ENCODE measurements at places on chromosomes 2 and 18.

DNA sequence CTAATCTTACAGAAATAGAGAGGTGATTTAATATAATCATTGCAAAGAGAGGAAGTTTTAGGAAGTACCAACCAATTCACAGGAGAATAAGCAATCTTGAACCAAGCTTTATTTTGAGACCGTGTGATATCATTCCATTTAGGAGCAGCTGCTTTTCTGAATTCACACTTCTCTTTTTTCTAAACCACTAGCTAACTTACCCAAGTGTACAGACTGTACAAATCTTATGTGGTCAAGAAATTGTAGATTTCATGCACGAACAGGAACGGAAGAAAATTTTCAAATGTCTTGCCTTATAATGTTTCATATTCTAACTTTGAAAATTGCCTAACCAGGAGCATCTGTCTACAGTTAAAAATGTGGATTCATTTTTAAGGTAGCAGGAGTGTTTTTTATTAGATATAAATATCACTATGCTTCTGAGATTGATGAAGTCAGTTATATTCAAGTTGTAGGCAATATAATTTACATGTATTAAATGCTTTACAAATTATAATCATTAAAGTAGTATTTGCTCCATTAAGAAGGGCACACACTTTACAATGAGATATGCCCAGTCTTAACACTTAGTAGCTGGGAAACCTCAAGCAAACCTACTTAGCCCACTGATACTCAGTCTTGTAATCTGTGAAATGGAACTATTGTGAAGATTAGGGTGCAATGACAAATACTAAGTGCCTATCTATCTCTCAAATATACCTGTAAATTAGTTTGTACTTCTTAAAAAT is 302.2 kb upstream of the STON1 start:
- DNase-seq, result no peak

DNA sequence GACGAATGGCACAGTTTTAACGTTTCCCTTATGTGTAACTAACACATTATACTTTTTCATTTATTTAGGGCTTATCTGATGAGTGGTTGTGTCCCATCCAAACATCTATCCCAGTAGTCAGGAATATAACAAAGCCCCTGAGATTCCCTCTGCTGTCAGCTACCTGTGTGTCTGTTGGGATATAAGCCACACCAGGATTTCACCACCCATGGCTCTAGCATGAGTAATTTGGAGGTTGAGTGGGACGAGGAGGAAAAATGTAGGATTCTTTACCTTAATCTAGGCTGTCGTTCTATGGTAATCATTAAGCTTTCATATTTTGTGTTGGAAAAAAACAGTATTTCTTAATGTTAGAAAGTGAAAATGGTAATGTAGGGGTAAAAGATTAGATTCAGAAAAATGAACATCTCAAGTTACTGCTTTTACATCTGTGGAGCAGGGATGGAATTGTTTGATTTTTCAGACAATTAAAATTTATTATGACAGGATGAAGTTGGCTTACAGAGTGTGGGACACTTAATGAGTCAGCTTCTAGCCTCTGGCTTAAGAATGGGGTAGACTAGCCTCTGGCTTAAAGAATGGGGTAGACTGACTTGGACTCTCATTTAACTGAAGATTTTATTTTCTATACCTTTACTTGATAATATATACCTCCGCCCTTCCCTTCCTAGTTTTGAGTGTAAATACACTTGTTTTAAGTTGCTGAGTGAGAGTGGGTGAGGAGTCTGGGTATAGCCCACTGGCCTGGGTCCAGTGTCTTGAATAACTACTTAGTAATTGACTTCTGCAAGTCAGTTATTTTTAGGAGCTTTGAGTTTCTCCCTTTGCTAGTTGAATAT is 88.5 kb upstream of the RANBP2 start:
- DNase-seq, result no peak

DNA sequence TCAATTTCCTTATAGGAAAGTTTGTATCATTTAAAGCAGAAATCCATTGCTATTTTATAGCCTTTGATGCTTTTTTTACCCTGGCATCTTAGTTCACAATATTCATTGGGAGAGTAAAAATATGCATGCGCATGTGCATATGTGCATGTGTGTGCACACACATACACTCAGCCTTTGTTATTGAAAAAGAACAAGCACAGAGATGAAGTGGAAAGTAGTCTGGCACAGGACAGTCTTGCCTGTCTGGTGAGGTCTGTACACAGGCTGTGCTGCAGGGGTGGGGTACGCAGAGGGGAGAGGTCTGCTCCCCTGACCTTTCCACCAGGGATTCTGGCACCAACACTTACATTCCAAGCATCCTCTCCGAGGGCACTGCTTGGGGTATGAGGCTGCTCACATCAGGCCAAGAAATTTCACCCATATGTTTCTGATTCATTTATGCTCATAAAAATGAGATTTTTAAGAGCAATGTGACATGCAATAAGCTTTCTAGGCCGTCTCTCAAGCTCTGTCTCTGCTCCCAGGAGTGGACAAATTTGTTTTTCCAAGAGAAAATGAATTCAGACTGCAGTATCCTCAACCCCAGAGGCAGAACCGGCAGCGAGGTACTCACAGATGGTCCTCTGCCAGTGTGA is 237.2 kb downstream of the INSIG2 start:
- no peak for DNase-seq

- DNase-seq, result no peak
Measured at GRCh38 chr18:44536619-44537018, 144.1 kb upstream of the SETBP1 start.

- DNase-seq, result no peak
Measured at GRCh38 chr2:204550751-204551511, 5.7 kb downstream of the PARD3B start.

DNA sequence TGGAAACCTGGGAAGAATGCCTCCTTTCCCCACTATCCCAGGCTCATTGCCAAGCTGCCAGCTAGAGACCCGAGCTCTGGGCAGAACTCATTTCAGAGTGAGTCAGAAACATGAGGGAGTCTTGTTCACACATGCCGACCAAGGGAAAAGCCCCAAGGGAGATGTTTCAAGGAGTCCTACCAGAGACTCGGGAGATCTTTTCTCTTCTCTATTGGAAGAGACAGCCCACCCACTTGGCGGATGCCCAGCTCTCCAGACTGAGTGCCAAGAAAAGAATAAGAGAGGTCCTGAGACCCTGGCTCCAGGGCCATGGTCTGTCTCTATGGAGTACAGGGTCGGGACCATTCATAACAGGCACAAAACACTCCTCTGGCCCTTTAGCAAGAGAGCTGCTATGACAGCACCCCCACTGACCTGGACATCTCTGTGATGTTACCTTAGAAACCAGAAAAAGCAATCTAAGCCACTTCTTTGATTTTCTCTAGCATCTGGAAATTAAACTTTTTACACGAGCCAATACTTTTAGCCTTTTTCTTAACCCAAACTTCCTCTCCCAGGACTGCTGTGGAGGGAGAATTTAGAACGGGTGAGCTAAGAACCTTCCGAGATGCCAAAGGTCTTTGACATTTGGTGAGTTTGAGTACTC is 18.5 kb upstream of the IGFBP5 start:
- DNase-seq, result no peak

GRCh38 chr18:77733292-77733903 is 483.8 kb downstream of the GALR1 start:
- no peak for DNase-seq

- DNase-seq, result no peak
Measured at GRCh38 chr2:237140689-237141285, 55.1 kb downstream of the COPS8 start.

- no peak for DNase-seq
Measured at GRCh38 chr2:232567721-232568120, 17.2 kb downstream of the EIF4E2 start.

- DNase-seq, result no peak
Measured at GRCh38 chr2:118430510-118431164, 342.4 kb downstream of the INSIG2 start.

GRCh38 chr2:217285926-217286325 is 426.1 kb upstream of the TNP1 start:
- no peak for DNase-seq

DNA sequence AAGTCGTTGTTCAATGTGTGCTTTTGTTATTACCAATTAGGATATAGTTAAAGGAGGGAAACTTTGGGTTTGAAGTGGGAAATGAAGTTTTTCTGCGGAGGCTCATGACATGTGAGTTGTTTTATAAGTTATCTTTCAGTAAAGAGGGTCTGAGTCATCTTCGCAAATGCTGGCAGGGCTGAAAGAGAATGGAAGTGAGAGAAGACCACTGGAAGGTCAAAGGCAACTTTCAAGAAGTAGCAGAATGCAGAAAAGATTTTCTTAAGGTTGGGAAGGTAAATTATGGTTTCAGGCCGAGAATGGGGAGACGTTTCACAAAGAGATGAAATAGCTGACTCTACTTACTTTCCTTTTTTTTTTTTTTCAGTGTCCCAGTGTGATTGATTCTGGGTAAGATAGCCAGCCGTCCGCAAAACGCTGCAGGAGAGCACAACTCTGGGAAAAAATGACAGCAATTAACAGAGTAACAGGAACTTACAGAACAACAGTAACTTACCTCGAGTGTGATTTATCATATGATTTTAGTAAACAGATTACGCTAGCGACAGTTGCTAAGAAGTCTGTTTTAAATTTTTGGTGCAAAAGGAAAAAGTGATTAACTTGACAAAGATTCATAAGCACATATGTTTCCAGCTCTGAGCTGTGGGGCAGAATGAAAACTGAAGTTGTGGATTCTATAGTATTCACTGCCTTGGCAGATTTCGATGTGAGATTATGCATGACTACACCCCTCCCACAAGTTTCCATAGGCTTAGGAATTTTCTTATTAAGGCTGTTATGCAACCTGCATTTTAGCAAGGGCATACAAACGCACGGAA is 46.8 kb upstream of the ACTR3 start:
- peak; percentile 59 for DNase-seq

- no peak for DNase-seq
Measured at GRCh38 chr2:54638103-54638502, 85.4 kb upstream of the EML6 start.

- no peak for DNase-seq
Measured at GRCh38 chr2:165953306-165953654, 296 bp downstream of the TTC21B start.

- DNase-seq, result peak; percentile 9
Measured at GRCh38 chr2:194819367-194819766, 837.7 kb upstream of the SLC39A10 start.

- no peak for DNase-seq
Measured at GRCh38 chr2:109417701-109418335, 195.9 kb downstream of the SEPTIN10 start.

- peak; percentile 50 for DNase-seq
Measured at GRCh38 chr18:4068552-4069158, 386.5 kb downstream of the DLGAP1 start.

GRCh38 chr2:75031171-75031570 is 72.7 kb downstream of the POLE4 start:
- no peak for DNase-seq

GRCh38 chr2:17555150-17555549 is 14.7 kb downstream of the VSNL1 start:
- no peak for DNase-seq

- DNase-seq, result no peak
Measured at GRCh38 chr2:95053543-95053942, 28.0 kb downstream of the MAL start.

GRCh38 chr2:114034742-114035141 is 144.9 kb downstream of the ACTR3 start:
- no peak for DNase-seq

- DNase-seq, result no peak
Measured at GRCh38 chr2:44063033-44063432, 67.2 kb upstream of the LRPPRC start.

- no peak for DNase-seq
Measured at GRCh38 chr18:21786526-21786925, 45.9 kb downstream of the MIB1 start.

DNA sequence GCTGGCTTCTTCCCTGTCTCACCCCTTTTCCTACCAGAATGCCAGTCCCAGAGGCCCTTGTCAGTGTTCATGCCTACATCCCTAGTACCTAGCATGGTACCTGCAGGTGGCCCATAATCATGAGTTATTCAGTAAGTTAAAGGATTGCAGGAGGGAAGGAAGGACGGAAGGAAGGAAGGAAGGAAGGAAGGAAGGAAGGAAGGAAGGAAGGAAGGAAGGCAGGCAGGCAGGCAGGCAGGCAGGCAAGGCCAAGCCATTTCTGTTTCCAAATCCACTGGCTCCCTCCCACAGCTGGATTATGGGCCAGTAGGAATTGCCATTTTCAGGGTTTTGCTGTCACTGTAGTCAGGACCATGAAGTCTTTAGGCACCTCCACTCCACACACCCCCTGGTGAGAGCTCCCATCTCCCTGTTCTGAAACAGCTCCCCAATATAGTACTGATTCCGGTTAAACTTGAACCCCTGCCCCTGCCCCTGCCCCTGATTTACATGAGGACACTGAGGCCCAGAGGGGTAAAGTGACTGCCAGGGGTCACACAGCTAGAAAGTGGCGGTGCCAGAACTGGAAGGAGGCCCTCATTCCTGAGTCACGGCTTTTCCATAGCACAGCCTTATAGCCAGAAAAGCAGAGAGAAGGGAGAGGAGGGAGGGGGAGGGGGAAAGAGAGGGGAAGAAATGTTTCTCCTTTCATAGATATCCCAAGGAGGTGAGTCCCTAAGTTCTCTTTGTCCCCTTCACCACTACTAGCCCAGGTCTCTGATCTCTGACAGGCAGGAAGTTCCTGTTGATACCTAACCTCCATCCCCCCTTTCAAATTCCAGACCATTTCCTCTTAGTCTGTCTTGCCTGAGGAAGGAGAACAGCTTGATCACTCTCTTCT is 12.2 kb upstream of the TNS1 start:
- no peak for DNase-seq

DNA sequence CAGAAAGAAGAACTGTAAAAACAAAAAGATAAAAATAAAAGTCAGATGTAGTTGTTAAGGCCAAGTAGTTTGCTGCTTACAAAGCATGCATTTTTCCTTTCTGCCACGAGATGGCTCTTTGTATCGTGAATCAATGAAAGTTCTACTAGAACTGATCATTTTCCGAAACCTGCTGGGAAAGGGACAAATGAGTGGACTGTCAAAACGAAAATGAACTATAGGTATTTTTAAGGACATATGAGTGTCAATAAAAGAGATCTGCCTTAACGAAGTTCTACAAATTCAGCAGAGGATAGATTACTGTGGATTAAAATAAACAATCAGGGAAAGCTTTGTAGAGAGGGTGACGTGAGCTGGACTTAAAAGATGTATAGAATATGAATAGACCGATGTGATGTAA is 15.0 kb upstream of the ELOA2 start:
- DNase-seq, result peak; percentile 29

GRCh38 chr2:224837066-224837465 is 120.9 kb upstream of the CCDC195 start:
- DNase-seq, result no peak

GRCh38 chr2:197254776-197255530 is 55.6 kb downstream of the ANKRD44 start:
- DNase-seq, result peak; percentile 1

GRCh38 chr2:55106148-55106547 is 55.9 kb upstream of the RTN4 start:
- DNase-seq, result no peak

DNA sequence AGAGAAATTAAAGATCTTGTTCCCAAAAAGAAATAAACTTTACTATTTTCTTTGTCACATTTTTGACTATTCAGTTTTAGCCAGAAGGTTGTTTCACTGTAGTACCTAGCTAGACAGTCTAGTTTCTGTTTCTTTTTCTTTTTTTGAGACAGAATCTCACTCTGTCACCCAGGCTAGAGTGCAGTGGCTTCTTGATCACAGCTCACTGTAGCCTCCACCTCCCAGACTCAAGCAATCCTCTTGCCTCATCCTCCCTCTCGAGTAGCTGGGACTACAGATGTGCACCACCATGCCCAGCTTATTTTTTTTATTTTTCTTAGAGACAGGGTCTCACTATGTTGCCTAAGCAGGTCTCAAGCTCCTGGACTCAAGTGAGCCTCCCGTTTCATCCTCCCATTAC is 2.2 kb downstream of the RBM45 start:
- DNase-seq, result no peak

- DNase-seq, result no peak
Measured at GRCh38 chr2:156511122-156511521, 74.9 kb downstream of the GPD2 start.
